ENCODE measurements at places on chromosomes 1 and 21. TPM values are rescaled to one million over a fixed set of nuclear protein-coding genes. Genes with fewer than 3 reads are reported as not detected.

DNA sequence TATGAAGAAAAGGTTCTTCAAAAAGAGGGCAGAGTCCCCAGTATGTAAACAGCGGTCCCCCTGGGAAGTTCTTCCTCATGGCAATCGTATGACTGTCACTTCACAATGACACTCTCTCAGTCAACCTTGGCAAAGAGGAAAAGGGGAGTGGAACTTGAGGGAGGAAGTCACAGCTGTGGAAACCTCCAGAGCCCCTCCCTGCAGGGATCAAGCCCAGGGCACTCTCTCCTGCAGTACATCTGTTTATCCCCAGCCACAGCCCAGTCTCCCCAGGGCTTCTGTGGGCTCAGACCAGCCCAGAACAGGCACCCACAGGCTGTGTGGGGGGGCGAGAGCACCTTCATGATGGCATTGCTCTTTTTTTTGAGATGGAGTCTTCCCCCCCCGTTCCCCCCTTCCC lies 2.0 kb downstream of the ATP13A2 start:
- peaks cover 6% of the 10 kb centered on the region for H3K4me1 ChIP-seq
- H3K4me3 ChIP-seq: no peak overlapping the region
- H3K27ac ChIP-seq: no peak overlapping the region
- no peaks in the 10 kb centered on the region for H3K36me3 ChIP-seq
- no peaks in the 10 kb centered on the region for H3K27me3 ChIP-seq

GRCh38 chr1:151060657-151061421 lies 642 bp downstream of the MLLT11 start:
- no peak for DNase-seq
- H3K27ac ChIP-seq: no peak overlapping the region
- H3K4me3 ChIP-seq: peak overlapping the region; percentile 65
- no peaks in the 10 kb centered on the region for H3K36me3 ChIP-seq
- H3K27me3 ChIP-seq: no peaks in the 10 kb centered on the region

GRCh38 chr1:18913065-18913835 lies 10.9 kb upstream of the ALDH4A1 start:
- H3K4me3 ChIP-seq: no peak overlapping the region
- H3K4me1 ChIP-seq: no peaks in the 10 kb centered on the region
- H3K27ac ChIP-seq: no peak overlapping the region
- peaks cover 35% of the 10 kb centered on the region for H3K36me3 ChIP-seq
- H3K27me3 ChIP-seq: no peaks in the 10 kb centered on the region

DNA sequence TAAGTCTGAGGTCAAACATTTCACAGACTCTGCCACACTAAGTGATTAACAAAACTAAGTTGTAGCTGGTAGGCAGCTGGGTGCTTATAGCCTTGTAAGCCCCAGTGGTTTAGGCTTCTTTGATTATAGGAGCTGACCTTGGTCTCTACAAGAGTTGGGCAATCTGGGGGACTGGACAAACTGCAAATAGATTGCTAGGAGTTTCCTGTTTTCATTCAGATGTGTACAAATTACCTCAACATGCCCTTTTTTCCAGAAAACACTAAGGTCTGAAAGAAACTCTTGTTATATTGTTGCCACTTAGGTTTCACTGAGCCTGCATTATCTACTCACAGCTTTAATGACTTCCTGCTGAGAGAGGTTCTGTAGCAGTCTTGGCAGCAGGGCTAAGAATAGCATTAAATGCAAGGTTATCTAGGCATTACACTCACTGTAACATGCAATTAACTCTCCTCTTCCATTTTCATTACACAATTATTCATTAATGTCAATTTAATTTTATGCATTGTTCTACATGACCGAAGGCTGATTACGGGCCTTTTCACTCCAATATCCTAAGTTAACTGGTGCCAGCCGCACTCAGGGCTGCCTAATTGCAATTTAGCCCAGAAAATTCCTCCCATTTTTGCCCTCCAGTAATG lies 314.0 kb downstream of the LMO4 start:
- DNase-seq: no peak
- H3K4me3 ChIP-seq: no peak overlapping the region
- no peaks in the 10 kb centered on the region for H3K27me3 ChIP-seq
- H3K4me1 ChIP-seq: no peaks in the 10 kb centered on the region

- no peaks in the 10 kb centered on the region for H3K27me3 ChIP-seq
- H3K36me3 ChIP-seq: no peaks in the 10 kb centered on the region
- no peak for DNase-seq
- no peak overlapping the region for H3K27ac ChIP-seq
- no peak overlapping the region for H3K4me3 ChIP-seq
Measured at GRCh38 chr1:41509270-41509671, 24.8 kb upstream of the EDN2 start.

The CFHR4 gene
- not detected for total RNA-seq
